ENCODE measurements at places on chromosomes 12 and 14. TPM values are rescaled to one million over a fixed set of nuclear protein-coding genes. Genes with fewer than 3 reads are reported as not detected.

Gene FICD
- total RNA-seq, result 3.4 TPM

Gene NKX2-1
- total RNA-seq, result not detected

Gene LRTM2
- total RNA-seq, result 3.5 TPM

Gene ADSS1
- 1.9 TPM for total RNA-seq
